ENCODE measurements at places on chromosomes 4 and X.
A peak's percentile ranks its signal among the peaks of the same experiment; 100 is the strongest.

DNA sequence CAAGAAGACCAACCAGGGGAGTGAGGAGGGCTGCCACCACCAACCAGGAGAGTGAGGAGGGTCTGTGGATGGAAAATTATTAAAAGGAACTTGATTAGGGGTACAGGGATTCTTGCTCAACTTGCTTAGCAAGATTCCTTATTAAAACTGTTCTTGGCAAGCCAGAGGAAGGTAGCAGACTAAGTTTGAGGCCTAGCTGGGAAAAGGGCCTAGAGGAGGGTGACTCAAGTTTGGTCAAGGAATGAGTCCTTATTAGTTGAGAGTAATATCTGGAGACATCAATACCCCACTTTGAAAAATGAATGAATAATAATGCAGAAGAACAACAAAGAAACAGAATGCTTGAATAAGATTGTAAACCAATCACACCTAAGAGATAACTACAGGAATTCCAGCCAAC, 612.4 kb upstream of the ZFP42 start:
- no peak for DNase-seq

- DNase-seq = no peak
Observed at GRCh38 chr4:16598597-16599206, 299.7 kb downstream of the LDB2 start.

- DNase-seq = no peak
Observed at GRCh38 chrX:95907081-95907480, 777.6 kb upstream of the DIAPH2 start.

DNA sequence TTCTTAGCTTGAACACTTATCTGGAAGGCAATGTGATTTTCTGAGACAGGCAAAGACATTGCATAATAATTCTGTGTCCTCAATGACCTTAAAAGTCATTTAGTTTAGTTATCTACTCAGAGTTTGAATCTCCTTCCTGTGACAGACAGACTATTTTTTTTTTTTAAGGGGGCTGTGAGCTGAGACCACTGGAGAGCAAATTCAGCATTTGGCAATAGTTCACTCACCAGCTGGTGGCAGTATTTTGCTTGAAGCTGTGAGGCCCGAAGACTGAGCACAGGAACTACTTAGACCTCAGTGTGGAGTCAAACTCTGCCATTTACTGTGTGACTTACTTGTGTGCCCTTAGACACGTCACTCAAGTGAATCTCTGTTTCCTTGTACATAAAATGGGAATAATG, 22.9 kb upstream of the CPE start:
- DNase-seq = peak; percentile 75

DNA sequence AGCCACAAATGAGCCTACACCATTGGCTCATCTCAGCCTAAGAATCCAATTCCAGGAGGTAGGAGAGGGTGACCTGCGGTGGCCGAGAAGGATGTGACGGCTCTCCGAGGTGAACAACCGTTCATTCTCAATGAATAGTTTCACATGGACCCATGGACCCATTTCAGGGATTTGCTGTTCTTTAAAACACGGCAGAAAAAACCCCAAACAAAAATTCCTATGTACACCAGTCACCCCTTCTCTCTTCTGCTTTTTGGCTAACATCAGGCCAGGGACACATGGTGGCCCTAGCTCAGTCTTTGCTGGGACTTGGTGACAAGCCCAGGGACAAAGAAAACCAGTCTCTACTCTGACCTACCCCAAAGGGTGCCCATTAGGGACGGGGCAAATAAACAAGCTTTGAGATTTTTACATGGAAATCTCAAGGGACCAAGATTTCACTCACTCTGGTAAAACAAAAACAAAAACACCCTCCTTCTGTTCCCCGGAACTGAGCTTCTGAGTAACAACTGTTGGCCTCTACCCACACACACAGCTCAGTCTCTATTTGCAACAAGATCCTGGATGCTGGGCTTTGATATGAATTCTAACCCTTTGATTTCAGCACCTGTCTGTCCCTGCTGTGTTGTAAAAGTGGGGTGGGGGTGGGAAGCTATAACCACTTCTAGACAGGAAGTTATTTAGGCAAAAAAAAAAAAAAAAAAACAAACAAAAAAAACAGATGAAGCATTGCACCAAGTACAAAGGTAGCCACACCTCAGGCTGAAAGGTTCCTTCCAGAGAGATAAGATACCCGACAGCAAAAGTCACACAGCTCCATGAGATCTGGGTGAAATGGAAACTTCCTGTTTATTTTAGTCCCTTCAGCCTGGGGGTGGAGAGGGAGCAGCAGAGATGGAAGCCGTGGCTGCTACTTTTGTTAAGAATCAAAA, 49.0 kb downstream of the DDX3X start:
- DNase-seq = no peak

- DNase-seq = peak; percentile 81
Observed at GRCh38 chrX:134520860-134521390, 61.0 kb downstream of the HPRT1 start.

Data from SK-MEL-5 (cell line).